ENCODE measurements at places on chromosomes 11 and 22.
A peak's percentile ranks its signal among the peaks of the same experiment; 100 is the strongest.

DNA sequence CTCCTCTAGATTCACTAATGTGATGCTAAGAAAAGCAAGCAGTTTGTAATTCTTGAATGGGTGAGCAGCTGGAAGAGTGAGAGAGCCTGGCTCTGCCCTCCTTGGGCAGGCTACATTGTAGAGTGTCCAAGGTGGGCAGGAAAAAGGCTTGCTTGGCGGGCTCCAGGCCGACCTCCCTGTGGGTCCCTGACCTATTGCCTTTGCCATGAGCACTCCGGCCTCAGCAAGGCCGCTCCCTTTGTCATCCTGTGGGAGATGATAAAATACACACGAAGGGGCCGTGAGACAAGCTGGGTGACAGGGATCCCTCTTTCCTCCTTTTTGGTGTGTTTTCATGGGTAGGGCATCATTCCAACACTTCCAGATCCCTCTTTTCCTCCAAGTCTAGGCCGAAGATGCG lies 41.8 kb downstream of the TIMP3 start:
- no peak for DNase-seq

DNA sequence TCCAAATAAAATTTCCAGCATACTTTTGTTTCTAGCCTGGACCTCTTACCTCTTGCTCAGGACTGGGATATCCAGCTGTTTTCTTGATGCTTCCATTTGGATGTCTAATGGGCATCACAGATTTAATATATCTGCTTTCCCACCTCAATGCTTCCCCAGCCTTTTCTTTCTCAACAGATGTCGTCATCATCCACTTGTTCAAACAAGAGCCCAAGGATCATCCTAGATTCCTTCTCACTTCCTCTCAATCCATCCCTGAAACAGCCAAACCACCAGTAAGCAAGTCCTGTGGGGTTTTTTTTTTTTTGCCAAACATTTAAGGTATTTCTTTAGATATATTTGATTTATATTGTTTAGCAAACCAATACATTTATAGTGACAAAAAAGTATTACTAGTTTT lies 12.5 kb downstream of the THY1 start:
- no peak for DNase-seq

DNA sequence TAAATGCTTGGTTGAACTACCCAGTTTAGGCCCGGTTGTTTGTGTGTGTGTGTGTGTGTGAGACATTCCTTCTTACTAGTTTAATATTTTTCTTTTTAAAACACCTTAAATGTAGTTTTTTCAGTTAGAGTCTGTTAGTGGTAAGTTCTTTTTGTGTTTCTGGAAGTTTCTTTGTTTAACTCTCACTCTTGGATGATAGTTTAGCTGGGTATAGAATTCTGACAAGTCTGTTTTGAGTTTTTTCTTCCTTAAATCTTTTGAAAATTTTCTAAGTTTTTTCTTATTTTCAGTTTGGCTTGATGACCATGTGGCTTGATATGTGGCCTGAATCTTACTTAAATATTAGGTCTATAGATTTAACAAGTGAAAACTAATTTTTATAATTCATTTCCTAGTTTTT lies 60.1 kb downstream of the PDE3B start:
- no peak for DNase-seq

GRCh38 chr11:125001849-125002248 lies 47.8 kb downstream of the CCDC15 start:
- DNase-seq, result no peak

DNA sequence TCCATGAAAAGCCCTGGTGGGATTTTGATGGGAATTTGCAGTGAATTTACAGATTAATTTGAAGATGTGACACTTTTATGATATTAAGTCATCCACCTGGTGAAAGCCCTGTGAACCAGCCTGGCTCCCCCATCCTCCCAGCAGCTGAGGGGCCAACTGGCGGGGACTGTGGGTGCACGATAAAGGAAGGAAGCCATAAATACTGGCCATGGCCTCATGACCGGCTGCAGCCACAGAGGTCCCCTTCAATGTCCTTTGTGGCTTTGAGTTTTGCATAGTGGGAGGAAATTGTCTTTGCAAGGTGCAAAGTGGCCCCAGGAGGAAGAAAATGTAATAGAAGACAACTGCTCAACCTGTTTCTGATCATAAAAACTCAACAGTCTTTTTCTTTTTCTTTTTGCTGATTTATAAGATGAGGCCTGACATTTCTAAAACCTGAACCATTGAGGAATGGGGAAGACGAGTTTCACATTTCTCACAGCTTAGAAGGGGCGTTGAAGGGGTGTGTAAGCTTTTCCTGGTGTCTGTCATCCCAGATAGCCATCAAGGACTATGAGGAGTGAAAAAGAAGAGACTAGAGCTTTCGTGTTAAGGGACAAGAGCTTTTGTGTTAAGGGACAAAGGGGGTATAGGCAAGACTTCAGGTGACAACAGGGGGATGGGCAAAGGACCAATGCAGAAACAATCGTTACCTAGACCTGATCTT lies 6.3 kb upstream of the NDUFV1 start:
- no peak for DNase-seq

DNA sequence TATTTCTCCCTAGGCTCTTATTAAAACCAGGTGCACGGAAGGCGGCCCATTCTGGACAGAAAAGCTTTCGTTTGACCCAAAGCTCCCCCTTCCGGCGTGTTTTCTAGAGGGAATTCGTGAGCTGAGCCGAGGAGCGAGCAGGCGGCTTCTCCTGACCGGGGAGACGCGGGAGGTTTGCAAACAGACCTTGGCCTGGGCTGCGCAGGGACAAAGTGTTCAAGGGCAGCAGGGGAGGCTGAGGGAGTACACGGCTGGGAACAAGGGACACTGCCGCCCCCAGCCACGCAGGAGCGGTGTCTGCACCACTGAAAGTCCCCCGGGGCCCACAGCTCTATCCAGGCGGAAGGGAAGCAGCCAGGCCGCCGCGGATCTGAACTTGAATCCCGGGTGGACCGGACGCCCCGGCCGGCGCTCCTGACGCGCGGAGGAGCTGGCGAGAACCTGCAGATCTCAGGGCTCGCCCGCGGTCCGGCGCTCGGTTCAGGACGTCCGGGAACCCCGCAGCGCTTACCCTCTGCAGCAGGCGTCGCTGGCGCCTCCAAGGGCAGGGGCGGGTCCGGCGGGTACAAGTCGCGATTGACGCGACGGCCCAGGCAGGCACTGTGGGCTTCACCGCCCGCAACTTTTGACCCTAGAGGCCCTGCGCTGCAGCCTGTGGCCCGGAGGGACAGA lies 101.9 kb downstream of the WT1 start:
- DNase-seq, result no peak

DNA sequence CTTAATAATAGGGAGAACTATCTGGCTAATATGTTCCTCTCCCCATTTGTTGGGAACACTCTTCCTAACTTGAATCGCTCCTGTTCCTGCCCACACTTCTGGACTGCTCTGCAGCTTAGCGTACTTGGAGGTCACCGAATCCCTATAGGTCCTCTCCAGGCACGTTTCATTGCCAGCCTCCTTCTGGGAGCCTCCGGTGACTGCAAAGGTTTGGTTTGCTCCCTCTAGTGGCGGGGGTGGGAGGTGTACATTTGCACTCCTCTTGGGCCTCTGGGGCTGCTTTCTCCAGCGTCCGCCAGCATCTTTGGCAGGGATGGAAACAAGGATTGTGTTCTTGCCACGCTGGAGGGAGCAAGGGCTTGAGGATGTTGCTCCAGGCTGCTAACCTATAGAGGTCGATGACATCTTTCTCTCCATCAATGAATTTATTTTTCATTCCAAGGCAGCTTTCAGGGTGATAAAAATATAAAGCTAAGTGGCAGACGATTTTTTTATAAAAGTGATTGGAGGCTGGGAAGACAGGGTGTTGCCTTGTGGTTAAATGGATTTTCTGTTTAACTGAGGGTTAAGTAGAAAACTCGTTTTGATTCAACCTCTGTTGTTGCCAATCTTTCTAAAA lies 48.7 kb downstream of the TSPAN18 start:
- DNase-seq, result peak; percentile 14

GRCh38 chr11:46410021-46410420 lies 18.4 kb upstream of the CHRM4 start:
- DNase-seq, result no peak

GRCh38 chr22:21634081-21634480 lies 1.5 kb downstream of the CCDC116 start:
- no peak for DNase-seq

DNA sequence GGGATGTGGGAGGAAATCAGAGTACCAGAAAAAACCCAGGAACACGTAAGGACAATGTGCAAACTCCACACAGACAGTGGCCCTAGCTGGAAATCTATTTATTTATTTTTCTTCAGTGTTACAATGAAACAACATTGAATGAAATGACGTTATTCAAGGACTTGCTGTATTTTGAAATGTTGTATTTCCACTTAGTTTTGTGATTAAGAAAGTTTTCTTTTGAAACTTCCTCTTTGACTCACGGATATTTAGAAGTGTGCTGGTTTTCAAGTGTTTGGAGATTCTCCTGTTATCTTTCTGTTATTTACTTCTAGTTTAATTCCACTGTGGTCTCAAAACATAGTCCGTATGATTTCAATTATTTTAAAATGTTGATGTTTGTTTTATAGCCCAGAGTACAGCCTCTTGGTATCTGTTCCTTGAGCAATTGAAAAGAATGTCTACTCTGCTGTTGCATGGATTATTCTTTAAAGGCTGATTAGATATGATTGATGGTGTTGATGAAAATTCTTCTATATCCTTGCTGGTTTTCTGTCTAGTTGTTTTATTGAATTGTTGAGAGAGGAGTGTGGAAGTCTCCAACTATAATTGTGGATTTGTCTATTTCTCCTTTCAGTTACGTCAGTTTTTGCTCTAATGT lies 141.0 kb downstream of the ARHGAP20 start:
- DNase-seq, result no peak

GRCh38 chr11:66636411-66636810 lies 2.1 kb upstream of the RBM4 start:
- DNase-seq, result no peak

GRCh38 chr11:60280412-60280811 lies at the start of gene MS4A4A:
Gene MS4A4A (plus strand): TSS chr11:60280666. CDS start chr11:60280676, 10 bp downstream.
- DNase-seq, result no peak

DNA sequence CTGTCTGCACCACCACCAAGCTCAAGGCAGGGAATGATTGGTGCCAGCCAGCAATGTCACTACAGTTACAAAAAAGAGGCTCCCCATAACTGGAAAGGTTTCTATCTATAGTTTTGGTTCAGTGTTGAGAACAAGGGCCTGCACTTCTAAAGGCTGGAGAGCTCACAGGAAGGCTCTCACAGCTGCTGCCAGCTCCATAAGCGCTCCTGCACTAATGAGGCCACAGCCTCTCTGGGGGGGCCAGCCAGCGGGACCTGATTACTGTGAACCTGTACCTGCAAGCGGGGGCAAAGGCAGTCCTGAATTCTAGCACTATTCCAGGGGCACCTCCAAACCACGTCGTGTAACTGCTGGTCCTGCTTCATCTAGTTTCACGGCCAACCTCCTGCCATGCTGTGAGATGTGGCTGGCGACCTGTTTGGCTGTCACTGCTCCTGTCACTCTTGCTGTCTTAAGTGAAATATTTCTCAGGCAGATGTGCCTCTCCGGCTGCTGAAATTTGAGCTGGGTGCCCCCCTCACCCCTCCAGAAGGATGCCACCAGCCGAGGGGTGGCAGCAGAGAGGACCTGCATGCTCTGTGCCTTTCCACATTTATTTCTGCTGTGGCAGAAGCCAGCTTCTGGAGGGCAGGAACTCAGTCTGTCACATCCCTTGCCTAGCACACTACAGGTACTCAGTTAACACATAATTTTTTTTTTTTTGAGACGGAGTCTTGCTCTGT lies 53.3 kb upstream of the ARFGAP3 start:
- no peak for DNase-seq

DNA sequence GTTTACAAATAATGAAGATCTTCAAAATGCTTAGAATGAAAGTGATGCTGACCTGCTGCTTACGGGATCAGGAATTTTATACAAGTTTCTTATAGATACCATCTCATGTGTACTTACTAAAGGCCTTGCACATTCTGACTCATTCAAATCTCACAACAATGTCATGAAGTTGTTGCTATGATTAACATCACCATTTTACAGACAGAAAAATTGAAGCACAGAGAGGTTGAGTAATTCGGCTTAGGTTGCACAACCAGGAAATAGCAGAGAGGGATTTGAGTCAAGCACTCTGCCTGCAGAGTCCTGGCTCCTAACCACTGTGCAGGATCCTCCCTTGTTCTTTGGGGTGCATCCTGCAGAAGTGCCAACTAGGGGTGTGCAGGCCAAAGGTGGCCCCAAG lies 471.9 kb downstream of the MIAT start:
- no peak for DNase-seq

DNA sequence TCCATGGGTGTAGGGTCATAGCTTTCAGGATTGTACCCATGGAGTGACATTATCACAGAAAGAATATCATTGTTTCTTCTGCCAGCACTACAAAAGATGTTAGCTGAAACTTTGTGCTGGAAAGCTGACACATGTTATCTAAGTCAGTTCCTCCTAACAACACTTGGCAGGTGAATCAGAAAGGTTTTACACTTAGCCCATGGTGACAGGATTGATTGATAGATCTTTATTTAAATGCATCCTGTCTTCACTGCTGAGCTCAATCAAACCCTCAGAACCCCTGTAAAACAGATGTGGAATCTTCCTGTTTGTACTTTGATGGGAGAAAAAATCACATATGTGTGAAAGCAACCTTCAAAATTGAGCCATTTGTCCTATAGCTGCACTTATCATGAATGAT lies 811.5 kb upstream of the ANO3 start:
- no peak for DNase-seq

GRCh38 chr11:98965775-98966174 lies 55.0 kb upstream of the CNTN5 start:
- DNase-seq, result no peak

- DNase-seq, result no peak
These were observed 8.7 kb upstream of the TPCN2 start for GRCh38 chr11:69040051-69040450.

GRCh38 chr11:65185869-65186341 lies 4.2 kb downstream of the CAPN1 start:
- no peak for DNase-seq

DNA sequence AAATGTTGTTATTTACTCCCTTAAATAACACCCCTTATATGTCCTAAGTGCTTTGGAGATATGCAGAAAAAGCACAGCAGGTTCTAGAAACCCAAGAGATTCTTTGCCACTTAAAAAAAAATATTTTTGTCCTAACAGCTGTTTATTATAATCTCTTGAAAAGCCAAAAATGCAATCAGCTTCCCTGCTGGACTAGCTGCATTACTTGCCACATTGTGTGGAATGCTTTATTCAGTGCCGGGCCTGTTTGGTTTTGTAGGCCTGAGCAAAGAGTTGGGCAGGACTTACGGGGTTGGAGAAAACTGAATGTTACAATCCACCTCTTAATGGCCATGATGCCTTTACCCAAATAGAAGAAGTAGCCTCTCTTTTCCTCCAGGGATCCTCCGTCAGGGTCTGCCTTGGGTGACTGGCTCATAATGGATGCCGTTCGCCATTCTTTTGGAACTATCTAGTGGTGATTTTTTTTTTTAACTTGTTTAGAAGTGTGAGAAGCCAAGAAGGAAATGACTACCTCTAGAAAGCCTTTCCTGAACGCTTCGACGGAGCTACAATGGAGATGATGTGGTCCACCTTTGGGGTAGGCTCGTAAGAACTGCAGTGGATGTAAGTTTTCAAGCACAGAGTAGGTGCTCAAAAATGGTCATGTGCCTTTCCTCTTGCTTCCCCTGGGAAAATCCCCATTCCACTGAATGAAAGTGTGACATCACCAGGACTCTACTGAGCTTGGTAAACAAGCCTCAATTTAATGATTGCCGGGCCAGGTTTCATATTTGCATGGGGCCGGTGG lies 241.3 kb upstream of the NCAM1 start:
- DNase-seq, result no peak

- no peak for DNase-seq
These were observed 453.5 kb downstream of the OPCML start for GRCh38 chr11:133078591-133079404.

GRCh38 chr11:119545978-119546915 lies 123.3 kb upstream of the THY1 start:
- no peak for DNase-seq

- DNase-seq, result no peak
These were observed 6.0 kb downstream of the NDUFV1 start for GRCh38 chr11:67612751-67613150.
